ENCODE measurements at places on chromosomes 16 and 17.

GRCh38 chr16:84874983-84875382, 55.2 kb downstream of the CRISPLD2 start:
- DNase-seq: no peak

DNA sequence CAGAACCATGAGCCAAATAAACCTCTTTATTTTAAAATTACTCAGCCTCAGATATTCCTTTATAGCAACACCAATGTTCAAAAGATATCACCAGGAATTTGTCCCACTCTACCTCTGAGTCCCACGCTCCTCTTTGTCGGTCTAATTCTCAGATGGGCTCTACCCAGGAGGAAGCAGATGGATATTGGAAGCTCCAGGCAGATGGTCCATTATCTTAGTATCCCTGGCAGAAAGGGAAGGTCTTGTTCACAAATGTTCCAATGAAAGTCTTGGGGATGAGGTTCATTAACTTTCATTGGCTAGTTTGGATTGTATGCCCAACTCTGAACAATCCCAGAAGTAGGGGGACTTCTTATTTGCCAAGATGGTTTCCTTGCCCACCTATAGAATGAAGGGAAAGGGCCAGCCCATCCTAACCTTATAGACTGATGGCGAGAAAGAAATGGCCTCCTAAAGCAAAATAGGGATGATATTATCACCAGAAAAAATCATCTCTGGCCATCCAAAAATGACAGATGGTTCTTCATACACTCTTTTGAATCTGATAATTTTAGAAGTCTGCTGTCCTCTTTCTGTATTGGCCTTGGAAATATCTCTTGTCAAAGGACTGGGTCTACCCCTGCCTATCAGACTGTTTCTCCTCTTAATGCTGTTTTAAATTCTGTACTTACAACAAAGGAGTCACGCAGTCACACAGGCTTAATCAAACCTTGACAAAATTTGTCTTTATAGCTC, 21.3 kb upstream of the ELAC2 start:
- no peak for DNase-seq

- DNase-seq: no peak
Measured at GRCh38 chr17:20784100-20784665, 204.7 kb downstream of the CDRT15L2 start.

DNA sequence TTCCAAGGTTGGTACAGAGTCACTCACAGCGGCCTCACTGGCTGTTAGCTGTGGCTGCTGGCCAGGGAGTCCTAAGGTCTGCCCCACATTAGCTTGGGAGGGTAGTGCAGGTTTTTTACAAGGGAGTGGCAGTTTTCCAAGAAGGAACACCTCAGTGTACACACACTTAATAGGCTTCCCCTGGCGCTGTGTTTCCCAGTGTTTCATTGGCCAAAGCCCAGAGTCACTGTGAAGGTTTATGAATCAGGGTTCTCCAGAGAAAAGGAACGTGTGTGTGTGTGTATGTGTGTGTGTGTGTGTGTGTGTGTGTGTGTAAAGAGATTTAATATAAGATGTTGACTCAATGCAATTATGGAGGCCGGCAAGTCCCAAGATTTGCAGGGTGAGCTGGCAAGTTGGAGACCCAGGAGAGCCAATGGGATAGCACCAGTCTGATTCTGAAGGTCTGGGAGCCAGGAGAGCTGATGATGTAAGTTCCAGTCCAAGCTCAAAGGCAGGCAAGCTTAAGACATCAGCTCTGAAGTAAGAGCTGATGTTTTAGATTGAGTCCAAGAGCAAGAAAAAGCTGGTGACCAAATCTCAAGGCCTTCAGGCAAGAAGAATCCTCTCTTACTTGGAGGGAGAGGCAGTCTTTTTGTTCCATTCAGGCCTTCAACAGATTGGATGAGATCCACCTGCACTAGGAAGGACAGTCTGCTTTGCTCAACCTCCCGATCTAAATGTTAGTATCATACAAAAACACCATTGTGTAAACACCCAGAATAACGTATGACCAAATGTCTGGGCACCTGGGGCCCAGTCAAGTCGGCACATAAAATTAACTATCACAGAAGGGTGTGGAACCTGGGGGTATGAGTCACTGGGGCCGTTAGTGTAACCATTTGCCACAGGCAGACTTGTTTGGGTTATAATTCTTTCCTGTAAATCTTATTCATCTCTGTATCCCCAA, 206.8 kb downstream of the PRKCA start:
- DNase-seq: no peak

GRCh38 chr17:41697122-41697962, 8.7 kb downstream of the EIF1 start:
- no peak for DNase-seq

- DNase-seq: no peak
Measured at GRCh38 chr16:87390641-87391323, 1.4 kb upstream of the MAP1LC3B start.

DNA sequence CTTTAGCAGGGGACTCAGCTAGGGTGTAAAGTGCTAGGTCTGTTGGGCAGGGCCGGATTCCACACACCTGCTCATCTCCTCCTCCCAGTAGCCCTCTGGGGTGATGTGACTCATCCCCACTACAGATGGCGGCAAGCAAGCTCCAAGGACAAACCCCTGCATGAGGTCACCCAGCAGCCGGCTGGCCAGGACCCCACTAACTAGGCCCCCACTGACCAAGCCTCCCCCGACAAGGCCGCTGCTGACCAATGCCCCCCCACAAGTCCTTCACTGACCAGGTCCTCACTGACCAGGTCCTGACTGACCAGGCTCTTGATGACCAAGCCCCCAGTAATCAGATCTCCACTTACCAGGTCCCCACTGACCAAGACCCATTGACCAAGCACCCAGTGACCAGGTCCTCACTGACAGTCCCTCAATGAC, 36.7 kb downstream of the TNFRSF13B start:
- DNase-seq: no peak

DNA sequence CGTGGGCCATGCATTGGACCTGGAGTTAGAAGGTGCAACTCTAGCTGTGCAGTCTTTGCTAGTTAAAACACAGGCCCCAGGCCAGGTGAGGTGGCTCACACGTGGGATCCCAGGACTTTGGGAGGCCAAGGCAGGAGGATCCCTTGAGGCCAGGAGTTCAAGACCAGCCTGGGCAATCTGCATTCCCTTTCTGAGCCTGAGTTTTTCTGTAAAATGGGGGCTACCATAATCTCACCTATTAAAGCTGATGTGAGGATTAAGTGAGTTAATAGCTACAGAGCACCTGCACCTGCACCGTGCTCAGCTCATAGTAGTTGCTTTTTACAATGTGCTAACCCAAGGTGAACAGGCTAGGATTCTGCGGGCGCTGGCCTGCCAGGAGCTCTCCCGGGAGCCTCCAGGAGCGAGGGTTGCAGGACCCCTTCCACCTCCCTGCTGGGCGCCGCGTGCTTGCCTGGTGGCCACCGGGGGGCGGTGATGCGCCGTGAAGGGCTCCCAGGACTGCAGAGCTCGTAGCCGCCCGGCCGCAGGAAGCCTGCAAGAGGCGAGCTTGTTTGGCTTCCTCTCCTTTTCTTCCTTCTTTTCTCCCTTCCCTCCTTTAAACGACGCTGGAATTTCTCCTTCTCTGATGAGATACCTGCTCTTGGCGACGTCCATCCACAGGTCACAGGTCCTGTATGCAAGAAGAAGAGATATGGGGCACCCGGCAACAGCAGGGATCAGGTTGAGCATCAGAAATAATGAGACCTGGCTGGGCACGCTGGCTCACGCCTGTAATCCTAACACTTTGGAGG, 51.3 kb downstream of the ZFP90 start:
- DNase-seq: peak; percentile 67

GRCh38 chr17:63988127-63988478, 10.0 kb upstream of the PRR29 start:
- no peak for DNase-seq

GRCh38 chr16:1428511-1428910, 2.4 kb upstream of the PERCC1 start:
- DNase-seq: no peak

GRCh38 chr17:43882761-43883415, 24.4 kb downstream of the MPP2 start:
- DNase-seq: no peak

DNA sequence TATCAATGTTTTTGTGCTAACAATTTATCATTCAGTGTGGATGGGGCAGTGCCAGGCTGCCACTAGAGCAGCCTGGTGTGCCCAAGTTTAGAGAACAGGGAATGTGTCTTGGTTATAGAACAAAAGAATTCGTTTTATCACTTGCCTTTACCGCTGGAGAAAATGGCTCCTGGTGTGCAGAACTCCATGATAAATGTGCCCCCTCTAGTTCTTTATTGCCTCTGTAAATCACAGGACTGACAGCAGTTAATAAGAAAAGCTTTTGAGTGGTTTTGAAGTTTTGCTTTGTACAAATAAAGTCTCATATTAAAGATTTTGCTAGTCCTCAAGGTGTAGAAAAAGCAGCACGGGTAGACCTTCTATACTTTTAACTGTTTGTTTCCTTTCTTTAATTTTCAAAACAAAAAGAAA, 28.2 kb upstream of the PSMD7 start:
- DNase-seq: no peak

DNA sequence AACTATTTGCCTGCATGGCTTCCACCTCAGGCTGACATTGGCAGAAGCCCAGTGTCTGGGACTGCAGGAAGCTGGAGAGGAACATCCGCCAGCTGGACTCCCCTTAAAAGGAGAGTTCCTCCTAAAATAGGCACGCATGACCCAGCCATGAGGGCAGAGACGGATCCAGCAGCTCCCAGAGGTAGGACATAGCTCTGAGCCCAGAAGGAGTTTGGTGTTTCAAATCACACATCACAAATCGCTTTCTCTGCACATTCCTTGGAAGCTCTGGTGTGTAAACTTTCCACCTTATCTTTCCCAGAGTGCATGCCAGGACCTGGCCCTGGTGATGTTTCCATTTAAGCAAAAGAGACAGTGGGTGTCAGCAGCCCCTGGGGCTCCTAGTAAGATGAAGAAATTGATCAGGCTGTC, 231.1 kb upstream of the CDH5 start:
- DNase-seq: no peak

GRCh38 chr16:67054901-67055300, 26.0 kb downstream of the CBFB start:
- DNase-seq: no peak

DNA sequence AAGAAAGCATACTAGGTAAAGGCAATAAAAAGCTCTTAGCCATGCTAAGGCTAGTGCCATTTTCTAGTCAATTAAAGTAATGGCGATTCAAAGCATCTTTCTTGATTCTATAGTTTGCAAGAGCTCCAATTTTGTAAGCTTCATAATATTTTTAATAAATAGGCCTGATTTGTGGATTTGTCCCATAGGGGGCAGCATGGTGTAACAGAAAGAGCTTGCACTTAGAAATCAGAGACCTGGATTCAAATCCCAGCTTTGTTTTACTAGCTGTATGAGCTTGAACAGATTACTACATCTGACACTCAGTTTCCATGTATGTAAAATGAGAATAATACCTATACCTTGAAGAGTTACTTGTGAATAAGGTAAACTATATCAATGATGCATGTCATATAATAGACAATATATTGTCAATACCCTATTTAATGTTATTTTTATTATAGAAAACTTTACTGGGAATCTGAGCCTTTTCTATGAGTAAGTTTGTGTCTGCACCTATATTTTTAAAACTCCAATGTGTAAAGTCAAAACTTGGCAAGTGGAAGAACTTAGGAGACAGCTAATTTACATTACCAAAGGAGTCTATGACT, 93.6 kb upstream of the NOG start:
- peak; percentile 55 for DNase-seq

DNA sequence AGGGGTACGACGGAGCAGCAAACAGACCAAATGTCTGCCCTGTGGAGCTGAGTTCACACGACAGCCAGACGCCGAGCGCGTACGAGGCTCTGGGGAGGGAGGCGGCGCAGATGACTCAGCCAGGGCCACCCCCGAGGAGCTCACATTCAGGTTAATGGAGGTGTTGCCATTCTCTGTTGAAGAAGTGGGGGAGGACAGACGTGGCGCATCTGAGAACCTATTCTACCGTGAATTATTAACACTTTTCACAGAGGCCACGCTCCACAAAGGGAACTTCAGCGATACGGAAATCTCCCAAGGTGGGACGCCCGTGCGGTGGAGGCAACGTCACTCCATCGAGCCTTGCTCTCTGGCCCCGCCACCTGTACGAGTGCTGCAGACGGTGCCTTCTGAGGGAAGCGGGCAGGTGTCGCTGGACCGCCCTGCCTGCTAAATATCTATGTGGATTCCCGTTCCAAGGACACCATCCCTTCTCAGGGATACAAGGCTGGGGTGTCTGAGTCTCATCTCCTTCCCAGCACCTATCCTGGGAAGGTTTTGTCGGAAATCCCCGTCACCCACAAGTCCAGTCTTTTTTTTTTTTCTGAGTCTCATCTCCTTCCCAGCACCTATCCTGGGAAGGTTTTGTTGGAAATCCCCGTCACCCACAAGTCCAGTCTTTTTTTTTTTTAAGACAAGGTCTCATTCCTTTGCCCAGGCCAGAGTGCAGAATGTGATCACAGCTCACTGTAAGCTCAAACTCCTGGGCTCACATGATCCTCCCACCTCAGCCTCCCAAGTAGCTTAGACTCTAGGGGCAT, 19.0 kb downstream of the ABR start:
- no peak for DNase-seq

DNA sequence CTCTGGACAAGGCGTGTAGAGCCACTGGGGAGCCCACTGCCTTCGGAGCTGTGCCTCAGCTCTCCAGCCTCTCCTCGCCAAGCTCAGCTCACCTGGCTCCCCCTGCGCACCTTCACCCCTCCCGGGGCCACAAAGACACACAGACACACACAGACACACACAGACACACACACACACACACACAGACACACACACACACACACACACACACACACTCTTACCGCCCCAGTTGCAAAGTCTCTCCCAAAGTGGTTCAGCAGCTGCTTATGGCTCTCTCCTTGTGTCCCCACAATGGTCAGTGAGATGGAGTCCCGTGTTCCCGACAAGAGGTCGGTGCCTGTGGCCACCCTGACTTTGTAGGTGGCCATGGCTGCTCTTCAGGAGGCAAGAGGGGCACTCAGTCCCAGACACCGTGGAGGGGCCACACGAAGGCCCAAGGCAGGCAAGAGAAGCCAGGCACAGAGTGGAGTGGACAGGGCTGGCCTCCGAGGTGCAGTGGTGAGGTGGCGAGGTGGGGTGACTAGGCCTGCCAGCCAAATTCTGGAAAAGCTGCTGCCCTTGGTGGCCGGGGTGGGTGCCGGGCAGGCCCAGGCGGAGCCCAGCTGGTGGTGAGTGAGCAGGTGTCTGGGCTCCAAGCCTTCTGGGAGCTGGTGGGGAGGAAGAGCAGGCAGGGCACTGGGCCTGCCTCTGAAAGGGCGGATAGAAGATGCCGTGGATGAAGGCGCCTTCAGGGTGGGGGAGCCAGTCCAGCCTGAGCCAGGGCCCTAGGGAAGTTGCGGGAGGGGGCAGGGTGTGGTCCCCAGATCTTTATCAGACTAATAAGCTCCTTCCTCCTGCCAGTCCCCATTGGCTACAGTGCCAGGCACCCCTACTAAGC, at the start of gene ALOX12B:
TSS of gene ALOX12B (minus strand) at position 642 of the 877 bp plus-strand sequence. CDS start at position 368, 274 bp downstream.
- no peak for DNase-seq

GRCh38 chr17:47209499-47209898, 351 bp downstream of the MYL4 start:
- DNase-seq: no peak

- peak; percentile 33 for DNase-seq
Measured at GRCh38 chr17:75124041-75124818, 7.3 kb downstream of the NT5C start.

Measured in natural killer cell (primary cell).